Esophagus squamous epithelium (tissue), 5 donors: ENCODE measurements at places on chromosomes 7 and 10.

DNA sequence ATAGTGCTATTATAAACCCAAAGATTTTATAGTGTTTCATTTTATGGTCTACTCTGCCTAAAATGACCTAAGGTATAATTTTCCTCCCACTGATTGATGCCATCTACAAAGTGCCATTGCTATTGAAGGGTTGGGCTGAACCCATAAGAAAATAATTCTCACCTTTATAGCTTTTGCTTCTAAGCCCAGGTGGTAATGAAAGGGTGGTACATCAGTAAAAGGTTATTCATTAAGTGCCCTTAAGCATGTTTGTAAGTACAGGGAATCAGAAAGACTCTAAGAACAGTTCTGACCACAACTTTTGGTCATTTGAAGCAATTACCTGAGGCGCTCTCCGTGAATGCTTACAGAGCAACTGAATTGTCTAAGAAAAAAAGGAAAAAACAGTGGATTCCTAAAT lies 1247.3 kb downstream of the NXPH1 start:
- no peak for DNase-seq

DNA sequence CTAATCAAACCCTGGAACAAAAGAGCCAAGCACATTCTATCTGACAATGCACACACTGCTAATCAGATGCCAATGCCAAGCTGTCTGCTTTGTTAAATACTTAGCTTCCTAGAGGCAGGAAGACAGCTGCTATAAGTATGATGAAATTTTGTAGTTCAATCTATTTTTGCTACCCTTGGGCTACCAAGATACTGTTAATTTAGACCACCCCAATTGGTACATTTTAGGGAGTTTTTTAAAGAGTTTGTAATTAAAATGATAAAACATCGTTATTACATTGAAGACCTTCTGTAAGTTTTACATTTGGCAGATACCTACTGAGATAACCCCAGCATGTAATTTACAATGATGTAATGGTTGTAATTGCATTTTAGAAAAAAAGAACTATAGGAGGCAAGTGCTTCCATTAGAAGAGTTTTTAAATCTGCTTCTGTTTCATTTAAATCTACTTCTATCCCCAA lies 268.5 kb downstream of the ADK start:
- no peak for DNase-seq

DNA sequence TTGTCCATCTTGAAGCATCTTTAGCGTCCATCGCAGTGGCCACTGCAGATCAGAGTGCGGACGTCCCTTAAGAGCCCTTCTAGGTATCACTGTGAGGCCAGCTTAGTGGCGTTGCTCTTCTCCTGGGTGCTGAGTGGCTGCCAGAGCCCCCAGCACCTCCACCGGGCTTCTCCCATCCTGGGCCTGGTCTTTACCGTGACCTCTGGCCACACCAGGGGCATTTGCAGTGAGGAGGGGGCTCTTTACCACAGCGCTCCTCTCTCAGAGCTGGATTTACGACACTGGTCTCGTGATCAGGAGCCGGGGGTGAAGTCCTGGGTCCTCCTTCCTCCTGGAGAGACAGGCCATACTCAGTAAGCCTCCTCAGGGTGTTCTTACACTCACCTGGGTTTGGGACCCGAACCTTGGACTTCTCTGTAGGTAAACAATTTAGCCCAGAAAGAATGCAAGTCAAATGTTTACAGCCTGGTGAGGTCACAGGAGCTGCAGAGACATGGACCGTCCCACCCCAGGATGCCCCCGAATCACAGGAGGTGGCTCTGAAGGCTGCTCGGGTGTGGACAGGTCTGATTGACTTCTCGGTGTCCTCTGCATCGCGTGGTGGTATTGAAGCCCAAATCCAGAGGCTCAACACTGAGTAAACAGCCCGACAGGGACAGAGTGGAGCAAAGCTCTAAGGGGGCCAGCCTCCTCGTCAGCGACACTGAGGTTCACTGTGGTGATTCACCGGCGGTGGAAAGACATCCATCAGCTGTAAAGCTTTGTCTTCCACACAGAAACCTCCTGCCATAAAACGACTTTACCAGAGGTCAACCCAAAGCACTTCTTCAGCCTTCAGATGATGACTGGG lies 33.0 kb downstream of the JAKMIP3 start:
- DNase-seq, result no peak

DNA sequence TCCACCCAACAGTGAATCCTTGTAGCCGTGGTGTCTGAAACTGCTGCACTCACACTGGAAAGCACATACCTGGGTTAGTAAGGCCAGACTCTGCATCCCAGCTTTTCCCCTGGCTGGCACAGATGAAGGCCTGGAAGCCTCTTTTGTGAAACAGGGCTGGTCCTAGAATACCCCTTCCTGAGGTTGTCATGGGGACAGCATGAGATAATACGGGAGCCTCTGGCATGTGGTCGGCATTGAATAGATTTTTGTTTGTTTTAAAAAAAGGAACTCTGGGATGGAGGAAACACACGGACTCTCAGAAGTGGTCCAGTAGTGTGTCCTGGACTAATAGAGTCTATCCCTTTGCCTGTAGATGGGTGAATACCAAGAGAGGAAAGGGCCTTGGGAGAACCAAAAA lies 129.7 kb downstream of the TMEM178B start:
- no peak for DNase-seq

GRCh38 chr10:5147981-5148677 lies 36.8 kb downstream of the AKR1C8 start:
- no peak for DNase-seq

DNA sequence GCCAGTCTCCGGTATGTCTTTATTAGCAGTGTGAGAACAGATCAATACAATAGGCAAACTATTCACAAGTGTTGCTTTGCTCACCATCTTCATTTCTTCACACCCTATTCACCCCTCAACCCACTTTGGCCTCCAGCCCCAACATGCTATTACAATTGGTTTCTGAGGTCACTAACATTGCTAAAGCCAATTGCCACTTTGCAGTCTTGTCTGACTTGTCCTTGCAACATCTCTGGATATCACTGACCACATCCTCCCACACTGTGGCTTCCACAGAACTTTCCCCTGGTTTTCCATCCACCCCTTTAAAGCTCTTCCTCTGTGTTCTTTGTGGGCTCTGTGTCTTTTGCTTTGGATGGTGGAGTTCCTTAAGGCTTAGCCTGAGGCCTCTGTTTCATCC lies 5.2 kb upstream of the APBB1IP start:
- DNase-seq, result no peak

- DNase-seq, result no peak
These were observed 31.5 kb downstream of the LMOD2 start for GRCh38 chr7:123687161-123687560.

DNA sequence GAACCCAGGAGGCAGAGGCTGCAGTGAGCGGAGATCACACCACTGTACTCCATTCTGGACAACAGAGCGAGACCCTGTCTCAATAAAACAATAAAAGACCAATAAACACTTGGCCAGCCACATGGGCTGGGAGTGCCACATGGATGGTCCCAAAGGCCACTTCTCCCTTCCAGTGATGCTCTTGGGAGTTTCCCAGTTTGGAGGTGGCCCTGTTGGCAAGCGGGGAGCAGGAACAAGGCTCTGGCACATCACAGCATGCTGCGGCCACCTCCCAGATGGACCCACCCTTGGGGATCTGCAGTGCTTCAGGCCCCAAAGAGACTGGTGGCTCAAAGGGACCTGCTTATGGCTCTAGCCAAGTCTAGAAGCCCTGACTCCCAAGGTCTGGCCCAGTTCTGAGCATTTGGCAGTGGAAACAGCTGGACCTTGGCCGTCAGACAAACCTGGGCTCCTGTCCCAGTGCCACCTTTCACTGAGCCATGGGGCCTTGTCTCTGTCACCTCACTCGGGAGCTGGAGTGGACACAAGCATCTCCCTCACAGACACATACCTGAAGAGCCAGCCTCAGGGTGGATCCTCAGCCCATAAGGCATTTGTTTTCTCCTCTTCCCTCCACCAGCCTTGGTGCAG lies 91.7 kb downstream of the COL13A1 start:
- DNase-seq, result no peak

DNA sequence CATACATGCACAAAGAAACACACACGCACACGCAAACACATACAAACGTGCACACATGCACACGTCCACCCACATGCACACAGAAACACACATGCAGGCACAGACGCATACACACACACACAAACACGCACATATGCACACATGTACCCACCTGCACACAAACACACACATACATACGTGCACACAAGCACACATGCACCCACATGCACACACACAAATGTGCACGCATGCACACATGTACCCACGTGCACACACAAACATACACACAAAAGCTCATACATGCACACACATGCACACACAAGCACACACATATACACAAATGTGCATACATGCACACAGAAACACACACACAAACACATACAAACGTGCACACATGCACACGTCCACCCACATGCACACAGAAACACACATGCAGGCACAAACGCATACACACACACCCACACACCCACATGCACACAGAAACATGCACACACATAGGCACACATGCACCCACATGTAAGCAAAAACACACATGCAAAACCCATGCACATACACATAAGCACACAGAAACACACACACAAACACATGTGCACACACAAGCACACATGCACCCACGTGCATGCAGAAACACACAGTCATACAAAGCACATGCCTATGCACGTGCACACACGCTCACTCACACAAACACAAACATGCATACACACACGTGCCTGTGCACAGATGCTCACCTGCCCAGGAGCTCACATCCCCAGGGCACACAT lies 44.8 kb downstream of the FOXL3 start:
- DNase-seq, result no peak

DNA sequence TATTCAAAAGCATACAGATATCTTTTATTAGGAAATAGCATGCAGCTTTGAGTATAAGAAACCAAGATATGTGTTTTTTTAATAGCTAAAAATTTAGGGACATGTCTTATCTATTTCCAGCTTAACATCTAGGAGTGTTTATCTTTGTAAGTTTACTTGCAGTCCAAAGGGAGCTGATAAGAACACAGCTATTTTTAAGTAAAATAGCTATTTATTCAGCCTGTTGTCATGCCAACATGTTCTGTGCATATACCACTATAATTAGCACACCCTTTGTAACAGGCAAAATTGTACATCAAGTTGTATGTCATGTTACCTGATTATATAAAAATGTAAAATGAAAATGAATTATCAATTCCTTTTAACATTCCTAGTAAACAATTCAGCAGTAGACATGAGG lies 29.6 kb downstream of the FAM133B start:
- DNase-seq, result no peak

- no peak for DNase-seq
These were observed 38.4 kb upstream of the CD36 start for GRCh38 chr7:80600046-80600445.

GRCh38 chr10:5440206-5440605 lies 27.8 kb downstream of the NET1 start:
- no peak for DNase-seq

GRCh38 chr10:93300288-93300917 lies 181.7 kb downstream of the MYOF start:
- no peak for DNase-seq

- DNase-seq, result no peak
These were observed 118.0 kb downstream of the CREB5 start for GRCh38 chr7:28530175-28530802.

- no peak for DNase-seq
These were observed 180.6 kb downstream of the ABCA13 start for GRCh38 chr7:48351900-48352299.

- no peak for DNase-seq
These were observed 34.6 kb upstream of the TPST1 start for GRCh38 chr7:66170309-66171231.

DNA sequence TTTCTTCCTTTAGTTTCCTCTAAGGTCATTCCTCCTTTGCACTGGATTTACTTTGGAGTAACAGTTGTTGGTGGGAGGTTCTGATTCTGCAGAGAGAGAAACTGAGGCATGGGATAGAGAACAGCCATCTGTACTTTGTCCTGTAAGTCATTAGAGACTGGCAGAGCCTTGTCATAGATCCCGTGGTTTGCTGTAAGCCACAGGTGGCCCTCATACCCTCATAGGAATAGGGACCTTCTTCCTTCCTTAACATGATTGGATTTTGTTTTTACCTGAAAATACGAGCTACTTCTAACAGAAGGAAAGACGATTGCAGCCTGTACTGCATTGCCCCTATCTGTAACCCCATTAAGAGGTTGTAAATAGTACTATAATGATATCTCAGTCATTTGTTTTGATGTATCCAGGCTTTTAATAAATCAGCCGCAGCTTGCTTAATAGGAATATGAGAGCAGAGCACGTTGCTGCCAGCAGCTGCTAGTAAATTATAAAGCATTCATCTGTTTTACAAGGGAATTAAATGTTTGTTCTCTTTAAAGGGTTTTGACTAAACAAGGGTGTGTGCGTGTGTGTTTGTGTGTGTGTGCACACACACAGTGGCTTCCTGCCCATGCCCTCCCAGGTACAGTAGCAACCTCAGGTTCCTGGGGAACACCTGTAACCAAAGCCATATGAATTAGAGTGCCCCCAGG lies 249.8 kb downstream of the AUTS2 start:
- DNase-seq, result no peak

DNA sequence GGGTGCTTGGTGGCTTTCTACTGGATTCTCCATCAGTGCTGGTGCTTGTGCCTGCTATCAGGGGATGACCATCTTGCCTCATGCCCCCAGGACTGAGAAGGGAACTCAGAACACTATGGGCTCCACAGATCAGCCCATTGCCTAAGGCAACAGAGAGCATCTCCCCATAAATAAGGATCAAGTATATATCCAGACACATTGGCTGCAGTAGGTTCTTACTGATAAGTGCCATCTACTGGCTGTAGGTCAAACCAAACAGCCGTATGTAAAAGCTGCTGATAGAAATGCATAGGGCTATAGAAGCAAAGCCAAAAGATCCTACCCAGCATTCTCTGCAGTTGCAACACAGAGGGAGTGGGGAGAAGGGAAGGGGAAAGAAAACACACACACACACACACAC lies 153.7 kb downstream of the CDK14 start:
- DNase-seq, result no peak

GRCh38 chr7:47475880-47476227 lies 106.1 kb downstream of the TNS3 start:
- DNase-seq, result no peak

DNA sequence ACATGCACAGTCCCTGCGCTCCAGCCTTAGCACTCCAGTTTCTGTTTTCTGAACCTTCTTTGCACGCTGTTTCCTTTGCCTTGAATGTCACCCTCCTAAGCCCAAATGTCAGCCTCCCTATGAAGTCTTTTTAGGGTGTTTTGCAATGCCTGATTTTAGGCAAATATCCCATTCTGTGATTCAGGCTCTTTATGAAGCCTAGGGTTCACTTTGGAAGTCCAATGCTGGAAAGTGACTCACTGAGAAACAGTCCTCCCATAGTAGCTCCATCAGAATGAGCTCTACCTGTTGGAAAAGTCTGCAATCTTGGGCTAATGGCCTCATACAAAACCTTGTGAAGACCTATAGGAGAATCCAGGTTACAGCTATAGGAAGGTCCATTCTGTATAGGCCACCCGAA lies 5.3 kb downstream of the LAMB4 start:
- no peak for DNase-seq

GRCh38 chr10:104013489-104013888 lies 46.5 kb downstream of the SLK start:
- DNase-seq, result no peak

GRCh38 chr10:27696466-27696865 lies 49.2 kb downstream of the MKX start:
- DNase-seq, result no peak
